ENCODE measurements at places on chromosomes 2 and 18.

DNA sequence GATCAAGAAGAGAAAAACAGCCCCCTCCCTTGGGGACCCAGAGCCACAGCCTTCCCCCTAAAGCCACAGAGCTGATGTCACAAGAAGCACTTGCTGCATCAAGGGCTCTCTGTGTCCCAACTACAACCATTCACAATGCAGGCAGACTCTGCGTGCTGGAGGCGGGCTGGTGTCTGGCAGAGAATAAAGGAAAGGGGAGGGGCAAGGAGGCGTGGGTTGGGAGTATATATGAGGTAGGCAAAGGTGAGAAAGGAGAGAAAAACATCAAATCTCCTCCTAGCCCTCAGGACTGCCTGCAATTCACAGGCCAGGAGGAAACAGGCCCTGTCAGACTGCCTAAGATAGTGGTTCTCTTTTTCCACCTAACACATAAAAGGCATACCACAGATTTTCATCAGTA is 48.8 kb upstream of the IHH start:
- no peak for DNase-seq

DNA sequence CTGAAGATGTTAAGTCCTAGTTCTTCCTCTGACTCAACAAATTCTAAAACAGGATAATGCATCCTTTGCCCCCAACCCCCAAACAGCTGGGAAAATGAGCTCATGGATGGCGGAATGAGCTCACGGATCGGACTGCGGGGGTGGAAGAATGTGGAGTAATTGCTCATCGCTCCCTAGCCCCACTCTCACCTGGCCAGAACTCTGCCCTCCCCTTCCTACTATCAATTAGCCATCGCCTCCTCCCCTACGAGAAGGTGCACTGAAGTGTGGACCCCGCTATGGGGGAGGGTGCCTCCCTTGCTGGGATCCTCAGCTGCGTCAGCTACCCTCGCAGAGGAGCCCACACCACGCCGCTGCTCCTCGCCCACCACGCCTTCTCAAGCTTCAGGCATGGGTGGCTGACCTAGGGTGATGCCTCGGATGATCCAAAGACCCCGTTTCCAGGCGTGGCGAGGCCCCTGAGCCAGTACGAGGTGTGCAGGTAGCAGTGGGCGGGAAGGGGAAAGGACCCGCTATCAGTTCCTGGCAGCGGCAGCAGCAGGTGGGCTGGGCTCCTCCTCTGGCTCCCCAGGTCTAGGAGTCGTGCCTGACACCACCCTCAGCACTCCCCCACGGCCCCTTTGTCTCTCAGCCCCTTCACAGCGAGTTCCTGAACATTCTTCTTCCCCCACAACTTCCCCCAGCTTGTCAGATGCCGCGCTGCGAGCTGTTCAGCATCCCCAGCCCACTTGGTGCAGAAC is 82.1 kb upstream of the POMC start:
- peak; percentile 6 for DNase-seq

DNA sequence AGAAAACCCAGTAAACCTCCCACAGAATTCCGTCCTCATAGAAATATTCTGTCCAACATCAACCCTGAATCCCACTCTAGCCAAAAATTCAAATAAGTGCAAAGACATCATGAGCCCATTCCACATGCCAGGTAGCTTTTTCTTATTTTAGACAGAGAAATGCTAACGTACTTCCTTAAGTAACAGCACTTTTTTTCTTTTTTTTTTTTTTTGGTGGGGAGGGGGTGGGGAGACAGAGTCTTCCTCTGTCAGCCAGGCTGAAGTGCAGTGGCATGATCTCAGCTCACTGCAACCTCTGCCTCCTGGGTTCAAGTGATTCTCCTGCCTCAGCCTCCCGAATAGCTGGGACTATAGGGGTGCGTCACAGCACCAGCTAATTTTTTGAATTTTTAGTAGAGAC is 45.5 kb downstream of the ANKRD44 start:
- DNase-seq, result no peak

GRCh38 chr2:176508984-176509740 is 239.9 kb downstream of the MTX2 start:
- DNase-seq, result no peak

DNA sequence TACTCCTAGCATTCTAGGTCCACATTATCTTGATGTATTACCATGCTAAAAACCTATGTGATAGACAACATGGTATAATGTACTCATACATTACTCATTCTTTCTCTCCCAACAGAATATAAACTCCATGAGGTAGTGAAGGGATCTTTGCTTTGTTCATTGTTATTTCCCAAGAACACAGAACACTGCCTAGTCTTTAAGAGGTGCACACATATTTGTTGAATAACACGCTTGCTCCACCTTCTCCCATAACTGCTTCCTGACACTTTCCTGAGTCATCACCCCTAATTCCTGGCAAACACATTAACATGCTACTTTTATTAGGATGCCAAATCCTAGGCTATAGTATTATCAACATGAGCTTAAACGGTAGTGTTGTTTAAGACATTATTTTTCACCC is 41.3 kb downstream of the REV1 start:
- peak; percentile 73 for DNase-seq

DNA sequence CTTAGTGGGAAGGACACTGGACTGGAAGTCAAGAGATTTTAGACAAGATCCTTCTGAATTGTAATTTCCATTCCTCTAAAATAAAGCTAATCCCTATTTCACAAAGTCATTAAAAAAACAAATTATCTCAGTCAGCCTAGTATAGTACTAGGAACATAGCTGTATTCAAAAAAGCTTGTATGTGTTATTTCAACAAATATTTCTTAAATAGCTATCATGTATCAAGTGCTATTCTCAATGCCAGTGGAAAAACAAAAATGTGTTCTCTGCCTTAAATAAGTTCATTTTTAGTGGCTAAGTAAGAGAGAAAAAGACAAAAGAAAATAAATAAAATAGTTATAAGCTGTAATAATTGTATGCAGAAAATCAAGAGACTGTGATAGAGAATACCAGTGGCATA is 541.8 kb upstream of the CDH2 start:
- no peak for DNase-seq

- peak; percentile 90 for DNase-seq
Measured at GRCh38 chr2:32627441-32627813, 423 bp upstream of the TTC27 start.

- DNase-seq, result no peak
Measured at GRCh38 chr2:57828221-57828620, 218.4 kb upstream of the VRK2 start.

GRCh38 chr2:237725661-237726060 is 72.9 kb upstream of the RBM44 start:
- no peak for DNase-seq

DNA sequence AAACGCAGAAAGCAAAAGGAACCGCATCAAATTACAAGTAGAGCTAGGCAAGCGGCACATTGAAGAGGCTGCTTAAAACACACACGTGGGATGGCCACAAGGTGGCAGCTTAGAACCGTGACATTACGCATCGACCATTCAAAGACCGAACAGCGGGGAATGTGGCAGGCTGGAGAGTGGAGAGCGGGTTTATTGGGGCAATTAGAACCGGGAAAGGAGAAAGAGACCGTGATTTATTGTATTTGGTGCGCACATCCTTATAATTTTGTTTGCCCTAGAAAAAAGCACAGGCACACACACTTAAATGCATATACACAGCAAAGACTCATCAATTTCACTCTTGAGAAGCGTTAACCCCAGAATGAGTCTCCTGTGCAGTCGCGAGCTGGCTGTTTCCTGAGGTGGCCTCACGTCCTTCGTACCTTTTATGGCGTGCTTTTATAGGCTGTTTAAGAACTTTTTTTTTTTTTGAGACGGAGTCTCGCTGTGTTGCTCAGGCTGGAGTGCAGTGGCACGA is 31.7 kb upstream of the MEP1B start:
- DNase-seq, result peak; percentile 90

All from GM23248 (cell line).